ENCODE measurements at places on chromosomes 16 and 17.

- DNase-seq: no peak
These were observed 80.3 kb upstream of the GRIN2A start for GRCh38 chr16:10262377-10263132.

DNA sequence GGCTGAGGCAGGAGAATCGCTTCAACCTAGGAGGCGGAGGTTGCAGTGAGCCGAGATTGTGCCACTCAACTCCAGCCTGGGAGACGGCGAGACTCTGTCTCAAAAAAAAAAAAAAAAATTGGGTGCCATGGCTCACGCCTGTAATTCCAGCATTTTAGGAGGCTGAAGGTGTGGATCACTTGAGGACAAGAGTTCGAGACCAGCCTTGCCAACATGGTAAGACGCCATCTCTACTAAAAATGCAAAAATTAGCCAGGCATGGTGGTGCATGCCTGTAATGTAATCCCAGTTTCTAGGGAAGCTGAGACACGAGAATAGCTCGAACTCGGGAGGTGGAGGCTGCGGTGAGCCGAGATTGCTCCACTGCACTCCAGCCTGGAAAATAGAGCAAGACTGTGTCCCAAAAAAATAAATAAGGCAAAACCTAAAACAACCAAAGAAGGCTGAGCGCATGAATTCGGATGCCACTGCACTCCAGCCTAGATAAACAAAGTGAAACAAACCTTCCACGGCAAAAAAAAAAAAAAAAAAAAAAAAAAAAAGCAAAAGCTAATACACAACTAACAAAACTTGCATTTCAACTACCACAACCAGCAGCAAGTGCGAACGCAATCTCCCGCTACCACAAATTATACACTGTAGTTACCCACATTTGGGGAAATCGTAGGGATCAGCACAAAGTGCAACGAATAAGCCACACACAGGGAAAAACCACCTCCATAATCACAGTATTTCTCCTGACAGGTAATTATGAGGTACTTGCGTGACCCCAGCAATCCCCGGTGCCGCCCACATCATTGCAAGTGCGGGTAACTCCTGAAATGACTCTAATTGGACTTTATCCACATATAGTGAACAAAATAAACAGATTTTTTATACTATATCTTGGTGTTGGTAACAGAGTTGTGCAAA, 25.6 kb downstream of the TEX14 start:
- DNase-seq: no peak

DNA sequence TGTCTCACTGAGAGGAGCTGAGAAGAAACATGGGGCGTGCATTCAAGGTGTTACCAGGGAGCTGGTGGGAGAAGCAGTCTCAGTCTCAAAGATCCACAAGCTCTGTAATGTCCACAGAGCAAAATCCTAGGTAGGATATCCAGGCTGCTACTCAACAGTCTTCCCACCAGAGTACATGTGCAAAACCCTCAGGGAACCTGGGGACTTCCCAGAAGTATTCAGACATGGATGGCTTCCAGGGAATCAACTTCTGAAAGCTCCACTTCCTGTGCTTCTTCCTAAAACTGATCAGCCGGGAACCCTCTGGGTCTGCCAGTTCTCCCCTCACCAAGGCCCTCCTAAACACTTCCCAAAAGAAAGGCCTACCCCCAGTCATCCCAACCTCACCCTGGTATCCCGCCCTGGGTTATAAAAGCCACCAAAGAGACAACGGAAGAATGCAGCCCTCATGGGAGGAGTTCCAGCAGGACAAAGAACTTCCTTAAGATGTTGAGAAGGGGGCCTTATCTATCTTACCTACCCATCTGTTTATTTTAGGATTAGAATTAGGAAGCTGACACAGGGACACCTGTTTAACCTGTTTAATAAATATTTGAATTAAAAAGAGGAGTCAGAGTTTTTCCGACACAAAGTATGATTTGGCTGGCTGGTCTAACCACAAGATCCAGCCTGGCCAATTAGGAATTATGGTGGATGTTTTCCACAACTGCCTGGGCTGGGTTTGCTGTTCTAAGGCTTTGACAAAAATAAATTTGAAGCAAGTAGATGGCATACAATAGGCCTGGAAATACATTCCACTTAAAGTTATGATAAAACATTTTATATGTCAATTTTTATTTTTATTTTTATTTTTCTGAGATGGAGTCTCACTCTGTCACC, 37.0 kb downstream of the CUEDC1 start:
- no peak for DNase-seq

- DNase-seq: no peak
These were observed 67.0 kb downstream of the PLCG2 start for GRCh38 chr16:81846105-81846504.

GRCh38 chr17:14738652-14738988, 437.7 kb downstream of the HS3ST3B1 start:
- no peak for DNase-seq

- DNase-seq: no peak
These were observed 192.2 kb upstream of the WSCD1 start for GRCh38 chr17:5877948-5878347.

GRCh38 chr16:49745311-49745747, 110.6 kb downstream of the ZNF423 start:
- no peak for DNase-seq

DNA sequence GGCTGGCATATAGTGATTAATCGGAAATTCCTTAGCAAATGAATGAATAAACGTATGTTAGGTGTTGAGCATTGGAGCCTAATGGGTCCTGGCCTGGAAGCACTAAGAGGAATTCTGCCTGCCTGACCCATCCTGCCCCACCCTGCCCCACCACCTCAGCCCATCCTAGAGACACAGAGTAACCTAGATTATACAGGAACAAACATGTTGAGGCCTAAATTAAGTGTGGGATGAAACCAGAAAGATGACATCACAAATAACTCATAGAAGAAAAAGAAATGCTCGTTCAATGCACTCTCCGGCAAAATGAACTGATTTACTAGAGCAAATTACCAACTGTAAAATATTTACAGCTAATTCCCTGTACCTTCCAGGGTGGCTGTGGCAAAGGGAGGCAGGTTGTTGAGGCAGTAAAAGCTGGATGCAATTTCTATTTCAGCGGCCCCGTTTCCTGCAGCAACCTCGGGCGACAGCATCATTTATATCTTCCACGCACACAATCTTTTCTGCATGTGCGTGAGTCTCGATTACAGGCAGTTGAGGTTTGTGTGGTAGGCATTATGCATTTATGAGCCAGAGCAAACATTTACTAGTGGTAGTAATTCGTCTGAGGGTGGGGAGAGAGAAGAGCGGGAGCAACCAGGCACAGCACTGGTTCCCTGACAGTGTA, 417.2 kb downstream of the HS3ST4 start:
- DNase-seq: no peak

- DNase-seq: no peak
These were observed 10.6 kb downstream of the RBFOX1 start for GRCh38 chr16:7343243-7343642.

DNA sequence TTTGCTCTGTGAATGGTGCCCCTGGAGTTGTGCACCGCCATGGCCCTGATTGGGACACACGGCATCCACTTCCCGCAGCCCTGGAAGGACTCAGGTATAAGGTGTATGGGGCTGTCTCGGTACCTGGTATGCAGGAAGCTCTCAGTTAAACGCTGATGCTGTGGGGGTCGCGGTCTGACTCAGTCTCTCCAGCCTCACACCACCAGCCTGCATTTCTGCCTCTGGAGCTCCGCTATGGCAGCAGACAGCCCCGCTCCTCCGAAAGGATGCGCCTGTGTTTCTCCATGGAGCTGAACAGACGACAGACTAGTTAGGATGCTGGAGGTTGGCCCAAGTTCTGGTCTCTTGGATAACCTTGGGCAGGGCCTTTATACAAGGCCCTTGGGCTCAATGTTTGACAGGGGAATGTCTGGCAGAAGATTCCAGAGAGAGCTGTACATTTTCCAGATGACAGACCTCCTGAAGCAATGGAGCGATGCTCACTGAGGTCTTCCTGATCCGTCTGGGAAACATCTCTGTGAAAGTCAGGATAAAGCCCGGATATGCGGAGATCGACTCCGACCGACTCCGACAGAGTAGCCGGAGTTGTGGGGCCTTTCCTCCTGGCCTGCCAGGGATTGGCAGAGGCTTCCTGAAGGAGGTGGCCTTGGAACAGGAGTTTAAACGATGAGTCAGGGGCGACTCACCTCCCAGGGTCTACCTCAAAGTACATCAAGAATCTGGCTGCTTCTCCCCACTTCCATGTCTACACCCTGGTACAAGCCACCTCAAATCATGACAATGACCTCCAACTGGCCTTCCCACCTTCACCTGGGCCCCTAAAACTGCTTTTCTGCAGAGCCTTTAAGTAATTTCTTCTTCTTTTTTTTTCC, 21.9 kb upstream of the BCAR1 start:
- no peak for DNase-seq

GRCh38 chr17:63443053-63443452, 3.1 kb downstream of the CYB561 start:
- DNase-seq: no peak

- no peak for DNase-seq
These were observed 8.3 kb upstream of the NLRC5 start for GRCh38 chr16:56980792-56981724.

DNA sequence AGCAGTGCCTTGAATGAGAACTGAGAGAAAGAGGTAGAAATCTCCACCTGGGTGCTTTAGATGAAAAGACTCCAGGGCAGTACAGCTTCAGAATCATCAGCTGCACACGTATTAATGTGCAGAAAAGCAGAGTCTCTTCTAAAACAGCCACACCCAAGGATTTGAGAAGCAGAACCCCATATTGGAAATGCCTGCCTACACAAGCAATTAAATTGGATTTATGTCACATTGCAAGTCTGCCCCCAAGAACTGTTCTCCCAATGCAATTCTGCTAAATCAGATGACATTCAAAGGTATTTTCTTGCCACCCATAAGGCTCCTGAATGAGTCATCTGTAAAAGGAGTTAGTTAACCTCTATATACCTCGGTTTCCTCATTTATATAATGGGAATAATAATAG, 326.0 kb upstream of the C16orf82 start:
- DNase-seq: no peak

DNA sequence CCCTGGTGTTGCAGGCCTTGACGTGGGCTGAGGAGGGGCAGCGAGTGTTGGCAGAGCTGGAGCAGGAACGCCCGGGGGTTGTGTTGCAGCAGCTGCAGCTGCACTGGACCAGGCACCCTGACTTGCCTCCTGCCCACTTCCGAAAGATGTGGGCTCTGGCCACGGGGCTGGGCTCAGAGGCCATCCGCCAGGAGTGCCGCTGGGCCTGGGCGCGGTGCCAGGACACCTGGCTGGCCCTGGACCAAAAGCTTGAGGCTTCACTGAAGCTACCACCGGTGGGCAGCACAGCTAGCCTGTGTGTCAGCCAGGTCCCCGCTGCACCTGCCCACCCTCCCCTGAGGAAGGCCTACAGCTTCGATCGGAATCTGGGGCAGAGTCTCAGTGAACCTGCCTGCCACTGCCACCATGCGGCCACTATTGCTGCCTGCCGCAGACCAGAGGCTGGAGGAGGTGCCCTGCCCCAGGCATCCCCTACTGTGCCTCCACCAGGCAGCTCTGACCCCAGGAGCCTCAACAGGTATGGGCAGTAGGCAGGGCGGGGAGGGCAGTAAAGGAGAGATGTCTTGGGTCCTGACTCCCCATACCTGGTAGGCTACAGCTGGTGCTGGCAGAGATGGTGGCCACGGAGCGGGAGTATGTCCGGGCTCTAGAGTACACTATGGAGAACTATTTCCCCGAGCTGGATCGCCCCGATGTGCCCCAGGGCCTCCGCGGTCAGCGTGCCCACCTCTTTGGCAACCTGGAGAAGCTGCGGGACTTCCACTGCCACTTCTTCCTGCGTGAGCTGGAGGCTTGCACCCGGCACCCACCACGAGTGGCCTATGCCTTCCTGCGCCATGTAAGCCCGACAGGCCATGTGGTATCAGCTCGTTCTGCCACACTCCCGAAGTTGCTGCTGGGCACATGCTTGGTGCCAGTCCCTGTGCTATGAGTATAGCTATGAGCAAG, 5.6 kb downstream of the PLEKHG4 start:
- DNase-seq: no peak

DNA sequence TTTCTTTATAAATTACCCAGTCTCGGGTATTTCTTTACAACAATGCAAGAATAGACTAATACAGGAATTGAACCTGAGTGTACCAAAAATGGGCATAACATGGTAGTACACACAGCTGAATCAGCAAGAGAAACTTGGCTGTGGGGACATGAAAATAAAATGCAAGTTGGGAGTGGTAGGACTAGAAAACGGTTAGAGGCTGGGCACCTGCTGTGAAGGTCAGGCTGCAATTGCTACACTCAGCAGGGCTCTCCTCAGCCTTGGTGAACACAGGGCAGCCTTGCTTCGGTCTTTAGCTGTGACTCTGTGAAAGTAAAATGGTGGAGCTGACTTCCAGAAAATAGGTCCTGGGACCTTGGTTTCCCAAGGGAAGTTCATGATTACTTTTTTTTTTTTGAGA, 45.6 kb downstream of the CNGB1 start:
- DNase-seq: no peak

GRCh38 chr17:10316801-10317542, 55.8 kb downstream of the MYH13 start:
- no peak for DNase-seq

DNA sequence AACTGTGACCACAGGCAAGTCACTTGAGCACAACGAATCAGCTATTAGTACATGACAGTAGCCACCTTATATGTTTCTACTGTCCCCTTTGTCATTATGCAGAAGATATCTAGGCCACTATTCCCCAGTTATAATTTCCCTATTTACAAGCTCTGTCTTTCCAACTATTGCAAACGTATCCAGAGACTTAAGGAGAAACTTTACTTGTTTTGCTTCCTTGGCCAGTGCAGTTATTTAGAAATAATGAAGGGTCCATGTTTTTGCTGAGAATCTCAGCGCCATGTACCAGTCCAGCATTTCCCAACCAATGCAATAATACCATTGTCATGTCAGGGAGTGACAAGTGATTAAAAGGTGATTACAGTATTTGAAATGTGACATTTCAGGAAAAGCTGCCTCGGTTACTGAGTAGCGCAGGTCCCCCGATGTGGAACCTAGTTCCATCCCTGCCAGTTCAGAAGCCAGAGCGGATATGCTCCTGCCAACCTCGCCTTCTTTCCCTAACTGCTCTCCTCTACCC, 743 bp downstream of the ZNF624 start:
- DNase-seq: no peak

DNA sequence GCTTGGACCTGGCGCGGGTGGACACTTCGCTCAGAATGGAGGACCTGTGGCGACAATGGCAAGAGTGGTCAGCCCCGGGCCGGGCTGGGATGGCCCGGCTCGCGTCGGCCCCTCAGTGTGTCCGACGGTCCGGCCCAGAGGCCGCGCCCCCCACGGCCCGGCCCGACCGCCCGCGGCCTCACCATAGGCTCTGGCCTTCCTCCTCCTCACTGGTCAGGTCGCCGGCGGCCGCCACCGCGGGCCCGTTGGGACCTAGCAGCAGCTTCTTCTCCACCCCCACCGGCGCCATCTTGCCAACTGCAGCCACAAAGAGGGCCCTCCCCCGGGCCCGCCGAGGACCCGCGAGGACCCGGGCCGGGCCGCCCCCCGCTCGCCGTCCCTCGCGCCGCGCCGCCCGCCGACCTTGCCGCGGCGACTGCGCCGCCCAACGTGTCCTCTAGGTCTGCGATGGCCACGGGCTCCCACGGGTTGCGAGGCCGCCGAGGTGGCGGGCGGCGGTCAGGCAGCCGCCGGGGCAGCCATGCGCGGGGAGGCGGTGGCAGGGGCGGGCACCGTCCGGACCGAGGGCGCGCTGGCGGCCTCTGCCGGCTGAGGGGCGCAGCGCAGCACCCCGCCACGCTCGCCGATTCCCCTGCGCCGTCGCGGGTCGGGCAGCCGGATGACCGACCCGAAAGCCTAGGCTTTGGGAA, at the start of gene DYNC1LI2:
TSS of gene DYNC1LI2 (minus strand) at position 307 of the 689 bp plus-strand sequence. CDS start at position 289, 18 bp downstream.
- DNase-seq: peak; percentile 69

GRCh38 chr17:74972107-74972972, at the start of gene HID1:
HID1 (minus strand) TSS chr17:74972759; CDS start chr17:74972656, 103 bp downstream.
- DNase-seq: peak; percentile 73

GRCh38 chr17:60231234-60231633, 81.5 kb downstream of the CA4 start:
- no peak for DNase-seq
